ENCODE measurements at places on chromosomes 2 and 18. TPM values are rescaled to one million over a fixed set of nuclear protein-coding genes. Genes with fewer than 3 reads are reported as not detected.

GRCh38 chr2:8408560-8409460, 273.0 kb upstream of the ID2 start:
- DNase-seq = no peak

DNA sequence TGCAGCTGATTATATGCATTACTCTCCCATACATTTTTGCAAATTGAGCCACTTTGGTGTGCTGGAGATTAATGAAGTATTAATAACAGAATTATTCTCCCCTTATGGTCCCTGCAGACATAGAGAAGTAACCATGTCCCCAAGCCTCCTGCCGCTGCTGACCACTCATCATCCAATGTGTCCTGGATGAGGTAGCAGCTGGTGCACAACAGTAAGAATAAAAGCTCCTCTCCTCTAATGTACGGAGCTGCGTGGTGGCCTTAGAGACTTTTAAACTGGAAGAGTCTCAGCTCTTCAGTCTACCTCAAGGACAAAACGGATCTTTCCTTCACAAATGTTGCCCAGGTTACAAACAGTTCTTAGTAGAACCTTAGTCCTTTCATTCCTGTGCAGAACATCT, 37.7 kb downstream of the TPO start:
- no peak for DNase-seq

DNA sequence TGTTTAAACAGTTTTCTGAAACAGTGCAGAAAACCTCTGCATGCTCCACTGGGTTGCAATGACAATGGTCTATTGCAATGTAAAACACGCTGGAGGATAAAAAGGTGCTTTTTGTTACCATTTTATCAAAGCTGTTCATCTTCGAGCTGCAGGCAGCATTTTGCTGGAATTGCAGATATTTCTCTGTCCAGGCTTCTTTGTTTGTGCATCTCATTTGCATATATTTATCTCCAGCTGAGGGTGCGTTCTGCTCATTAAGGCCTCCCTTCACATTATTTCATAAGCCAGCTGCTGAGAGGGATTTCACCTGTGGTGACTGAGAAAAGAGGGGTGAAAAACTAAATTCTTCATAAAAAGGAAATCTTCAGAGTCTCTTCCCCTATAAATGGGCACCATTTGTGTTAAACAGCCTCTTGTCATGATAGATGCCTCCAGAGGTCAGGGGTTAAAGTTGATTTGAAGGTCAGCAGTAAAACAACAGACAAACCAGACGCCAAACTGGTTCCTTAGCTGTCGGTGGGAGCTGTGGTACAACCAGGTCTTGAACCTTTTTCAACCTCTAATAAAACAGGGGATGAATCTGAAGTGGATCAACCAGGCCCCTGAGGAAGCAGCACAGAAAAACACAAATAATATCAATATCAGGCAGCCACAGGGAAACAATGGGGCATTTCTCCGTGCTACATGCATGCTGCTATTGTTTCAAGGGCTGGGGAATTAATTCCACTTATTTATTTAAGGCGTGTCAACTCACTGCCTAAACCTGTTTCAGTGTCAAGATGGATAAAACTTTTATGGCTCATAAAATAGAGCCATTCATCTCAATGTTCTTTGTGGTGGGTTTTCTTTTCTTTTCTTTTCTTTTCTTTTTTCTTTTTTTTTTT, 265.1 kb downstream of the MEIS1 start:
- DNase-seq = peak; percentile 65

DNA sequence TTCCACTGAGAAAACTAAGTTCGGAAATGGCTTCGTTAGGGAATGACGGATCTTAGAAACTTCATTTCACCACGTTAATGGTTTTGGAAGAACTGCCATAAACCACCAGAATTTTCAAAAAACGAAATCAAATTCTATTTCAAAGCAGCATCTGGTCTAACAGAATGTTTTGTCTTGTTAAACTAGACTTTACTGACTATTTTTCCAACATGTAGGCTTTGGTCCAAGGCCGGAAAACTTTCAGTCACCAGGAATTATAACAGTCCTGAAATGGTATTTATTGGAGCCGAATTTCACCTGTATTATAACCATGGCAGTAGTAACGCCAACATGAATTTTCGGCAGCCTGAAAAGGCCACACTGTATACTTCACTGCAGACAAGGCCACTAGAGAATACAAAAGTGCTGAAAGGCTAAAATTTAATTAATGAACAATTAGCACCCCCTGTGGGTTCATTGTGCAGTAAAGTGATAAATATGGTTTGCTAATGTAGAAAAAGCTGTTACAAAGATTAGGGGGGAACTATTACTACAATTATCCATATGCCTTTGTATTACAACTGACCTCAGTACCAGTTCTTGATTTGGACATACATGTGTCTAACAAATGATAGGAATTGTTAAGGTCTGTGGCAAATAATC, 116.4 kb downstream of the ZNF521 start:
- no peak for DNase-seq

GRCh38 chr18:26357960-26358359, 131.7 kb downstream of the TAF4B start:
- DNase-seq = no peak

GRCh38 chr2:219642069-219642454, 14.6 kb downstream of the SLC4A3 start:
- DNase-seq = no peak

GRCh38 chr2:65724752-65725151, 292.4 kb upstream of the SPRED2 start:
- no peak for DNase-seq

DNA sequence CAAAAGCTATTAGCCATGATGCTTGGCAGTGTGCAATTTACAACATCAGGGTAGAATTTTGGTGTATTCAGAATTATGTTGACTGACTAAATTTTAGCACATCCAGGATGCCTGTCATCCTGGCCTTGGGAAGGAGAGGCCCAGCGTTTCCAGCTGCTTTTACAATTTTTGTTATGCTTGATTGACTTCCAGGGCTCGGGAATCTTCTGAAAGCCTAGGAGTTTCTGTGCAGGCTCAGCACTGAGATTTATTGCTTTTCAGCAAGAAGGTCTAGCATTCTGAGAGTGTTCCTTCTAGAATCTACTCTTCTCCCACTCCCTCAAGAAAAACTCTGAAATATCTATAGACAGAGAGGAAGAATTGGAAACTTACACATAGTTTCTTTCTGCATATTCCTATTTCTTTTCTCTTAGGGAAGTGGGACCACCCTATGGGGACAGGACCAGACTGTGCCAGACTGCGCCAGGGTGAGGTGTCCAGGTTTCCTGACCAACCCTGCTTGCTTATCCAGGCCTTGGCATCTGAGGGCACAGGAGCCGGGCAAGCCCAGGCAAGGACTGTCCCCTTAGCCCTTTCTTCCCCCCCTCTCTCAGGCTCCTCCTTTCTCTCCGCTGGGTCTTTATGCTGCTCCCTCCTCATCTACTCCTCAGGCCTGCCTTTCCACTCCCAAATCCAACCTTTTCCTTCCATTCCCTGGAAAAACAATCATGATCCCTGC, 26.9 kb downstream of the MAIP1 start:
- DNase-seq = no peak

GRCh38 chr2:68448671-68449653, 18.1 kb downstream of the FBXO48 start:
- DNase-seq = no peak

DNA sequence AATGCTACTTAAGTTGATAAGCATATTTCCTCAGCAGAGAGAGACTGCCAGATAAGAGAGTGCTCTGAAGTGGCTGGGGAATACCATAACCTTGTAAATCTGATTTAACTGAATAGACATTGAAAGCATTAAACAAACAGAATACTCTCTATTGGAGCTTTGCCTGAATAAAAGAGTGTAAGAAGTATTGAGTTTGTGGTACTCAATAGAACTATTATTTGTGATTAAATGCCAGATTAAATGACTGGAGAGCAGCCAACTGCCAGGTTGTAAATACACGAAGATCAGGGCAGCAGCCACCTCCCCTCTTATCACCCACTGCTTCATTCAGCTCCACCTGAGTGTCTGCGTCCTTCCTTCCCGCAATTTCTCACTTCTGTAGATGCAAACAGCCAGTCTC, 373.6 kb downstream of the DCDC2C start:
- no peak for DNase-seq

DNA sequence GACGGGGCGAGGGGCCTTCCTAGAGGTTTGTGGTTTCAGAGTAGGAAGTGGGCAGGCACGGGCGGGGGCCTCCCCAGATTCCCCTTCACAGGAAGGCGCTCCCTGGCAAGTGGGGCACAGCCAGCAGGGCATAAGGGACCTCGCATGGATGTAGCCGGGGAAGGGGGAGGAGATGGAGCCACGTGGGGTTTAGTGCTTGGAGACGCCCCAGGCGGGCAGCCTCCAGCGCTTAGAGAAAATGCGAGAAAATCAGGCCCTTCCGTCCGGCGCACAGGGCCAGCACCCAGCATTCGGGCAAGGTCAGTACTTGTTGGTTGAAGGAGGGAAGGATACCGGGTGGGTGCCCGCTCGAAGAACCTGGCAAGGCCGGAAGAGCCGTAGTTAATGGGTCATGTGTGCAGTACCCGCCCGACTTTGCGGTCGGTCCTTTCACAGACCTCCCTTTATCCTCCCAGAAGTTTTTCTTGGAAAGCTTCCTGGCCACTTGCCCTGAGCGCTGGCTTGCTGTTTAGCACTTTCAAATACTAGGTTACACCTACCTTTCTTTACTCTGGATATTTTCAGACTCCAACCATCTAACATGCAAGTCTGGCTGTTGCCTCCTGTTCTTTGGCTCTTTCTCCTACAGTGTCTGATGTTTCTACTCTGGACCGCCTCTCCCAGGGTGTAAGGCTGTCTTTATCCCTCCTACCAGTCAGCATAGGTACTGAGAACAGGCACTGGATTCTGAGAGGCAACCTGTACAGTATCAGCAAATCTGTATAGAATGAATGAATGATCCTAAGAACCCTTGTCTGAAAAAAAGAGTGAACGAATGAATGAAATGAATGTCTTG, 78.1 kb downstream of the CIB4 start:
- peak; percentile 27 for DNase-seq

DNA sequence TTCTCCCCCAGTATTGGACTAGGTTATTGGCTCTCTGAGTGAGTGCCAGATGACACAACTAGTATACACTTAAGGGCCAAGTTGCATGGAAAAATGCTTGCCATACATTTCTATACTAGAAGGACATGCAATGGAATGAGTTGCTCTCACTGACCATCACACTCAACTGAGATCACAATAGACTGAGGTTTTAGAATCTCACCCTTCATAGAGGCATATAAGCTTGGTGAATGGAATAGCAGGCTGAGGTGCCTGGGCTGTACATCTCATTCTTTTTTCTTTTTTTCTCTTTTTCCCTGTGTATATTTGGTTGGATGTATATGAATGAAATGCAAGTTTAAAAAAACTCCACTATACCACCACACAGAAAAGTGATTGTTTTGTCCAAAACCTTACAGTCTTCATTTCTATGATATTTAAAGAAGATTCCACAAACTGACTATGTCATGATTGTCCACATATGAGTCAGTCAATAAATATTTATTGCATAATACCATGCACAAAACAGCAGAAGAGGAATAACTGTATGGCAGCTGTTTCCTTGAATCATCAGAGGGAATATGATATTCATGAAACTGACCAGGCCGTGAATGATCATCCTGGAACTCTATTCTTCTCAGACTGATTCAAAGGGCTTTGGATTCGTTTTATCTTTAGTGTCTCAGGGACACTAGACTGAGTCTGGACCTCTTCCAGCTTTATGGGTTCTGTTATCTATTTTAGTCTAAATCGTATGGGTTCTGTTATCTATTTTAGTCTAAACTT, 122.6 kb upstream of the STK17B start:
- DNase-seq = no peak

DNA sequence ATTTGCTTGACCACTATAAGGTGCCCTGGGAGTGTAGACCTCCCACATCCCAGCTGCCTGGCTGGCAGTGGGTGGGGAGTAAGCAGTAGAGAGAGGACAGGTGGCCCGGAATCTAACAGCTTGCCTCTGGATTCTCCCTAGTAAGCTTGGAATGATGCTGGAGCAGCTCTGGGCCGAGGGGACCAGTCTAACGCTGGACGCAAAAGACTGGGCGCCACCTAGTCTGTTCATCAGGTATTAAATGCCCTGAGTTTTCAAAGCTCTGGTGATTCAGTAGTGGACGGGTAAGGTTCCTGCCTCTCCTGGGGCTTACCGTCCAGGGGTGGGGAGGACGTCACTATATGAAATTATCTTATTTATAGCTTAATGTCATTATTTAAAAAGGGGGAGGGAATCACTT, 648 bp upstream of the LYPD6B start:
- DNase-seq = peak; percentile 38

GRCh38 chr2:19863303-19864041, 38.3 kb downstream of the TTC32 start:
- DNase-seq = peak; percentile 57

DNA sequence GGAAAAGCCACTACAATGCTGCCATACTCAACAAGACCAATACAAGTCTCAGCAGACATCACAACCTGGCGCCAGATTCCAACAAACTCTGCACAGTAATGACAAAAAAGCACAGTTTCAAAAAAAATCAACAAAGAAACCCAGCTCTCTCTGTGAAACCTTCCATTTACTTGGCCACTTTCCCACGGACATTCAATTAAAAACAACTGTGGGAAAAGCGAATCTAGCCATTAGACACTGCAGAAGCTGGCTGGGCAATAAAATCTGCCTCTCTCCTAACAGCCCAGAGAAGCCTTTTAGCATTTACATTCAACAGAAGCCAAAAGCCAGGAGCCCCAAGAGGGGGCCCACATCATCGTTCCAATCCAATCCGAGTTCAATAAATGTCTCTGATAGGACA, 128.9 kb downstream of the HDAC4 start:
- DNase-seq = no peak

- no peak for DNase-seq
Observed at GRCh38 chr2:152581360-152581759, 135.9 kb downstream of the PRPF40A start.

DNA sequence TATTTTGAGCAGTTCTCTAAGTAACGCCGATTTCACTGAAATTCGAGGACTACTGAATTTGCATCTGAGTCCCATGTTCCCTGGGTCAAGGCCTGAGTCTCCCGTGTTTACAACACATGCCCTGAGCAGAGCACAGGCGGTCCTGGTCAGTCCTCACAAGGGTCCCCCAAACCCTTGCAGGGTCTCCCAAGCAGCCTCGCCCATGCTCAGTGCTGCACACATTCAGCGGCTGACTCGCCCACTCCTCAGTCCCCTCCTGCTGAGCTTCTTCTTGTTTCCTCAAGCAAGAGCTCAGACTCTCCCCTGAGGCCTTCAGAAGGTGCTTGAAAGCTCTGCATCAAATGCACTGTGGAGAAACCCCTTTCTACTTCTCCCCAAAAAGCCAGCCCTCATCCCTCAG, 114.6 kb downstream of the INHBB start:
- no peak for DNase-seq

The GAL3ST2 gene
- not detected for total RNA-seq

The SCN1A gene
- total RNA-seq = not detected

The SLC8A1 gene
- total RNA-seq = 199 TPM

The TUBA4B gene
- not detected for total RNA-seq

The MERTK gene
- total RNA-seq = 11.3 TPM

The CAPN14 gene
- total RNA-seq = not detected

The TSPYL6 gene
- not detected for total RNA-seq

The LRRC30 gene
- not detected for total RNA-seq

The TXNL4A gene
- total RNA-seq = 170 TPM

The RAD51AP2 gene
- total RNA-seq = not detected

Data from G401 (cell line).